GF-D8 (cell line): ENCODE measurements at places on chromosomes 13 and 19.

DNA sequence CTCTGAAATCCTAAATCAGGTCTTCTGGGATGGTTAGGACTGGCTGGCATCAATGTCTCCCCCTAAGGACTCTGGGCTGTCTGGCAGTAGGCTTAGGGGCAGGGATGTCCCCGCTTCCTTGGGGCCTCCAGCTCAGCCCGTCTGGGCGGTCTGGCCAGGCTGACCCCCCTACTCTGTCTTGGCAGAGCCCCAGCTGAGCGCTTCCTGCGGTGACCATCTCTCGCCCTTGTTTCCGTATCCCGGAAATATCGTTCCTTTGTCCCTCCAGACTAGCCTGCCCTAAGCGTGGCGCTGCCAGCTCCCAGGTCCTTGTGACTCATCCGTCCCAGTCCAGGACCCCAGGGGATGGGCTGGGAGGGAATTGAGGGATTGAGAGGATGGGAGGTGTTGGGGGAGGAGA, 11.3 kb downstream of the GTPBP3 start:
- no peak for DNase-seq

- no peak for DNase-seq
Measured at GRCh38 chr13:51834581-51835171, 10.3 kb downstream of the TMEM272 start.

GRCh38 chr19:33255781-33256180, 30.1 kb upstream of the SLC7A10 start:
- no peak for DNase-seq

GRCh38 chr19:4847190-4847973, 15.9 kb upstream of the TICAM1 start:
- no peak for DNase-seq

GRCh38 chr13:113506025-113506685, 15.6 kb upstream of the DCUN1D2 start:
- DNase-seq: peak; percentile 50

- no peak for DNase-seq
Measured at GRCh38 chr19:49639401-49640112, 386 bp downstream of the RRAS start.

GRCh38 chr13:41701676-41702075, 244.3 kb downstream of the RGCC start:
- DNase-seq: no peak

DNA sequence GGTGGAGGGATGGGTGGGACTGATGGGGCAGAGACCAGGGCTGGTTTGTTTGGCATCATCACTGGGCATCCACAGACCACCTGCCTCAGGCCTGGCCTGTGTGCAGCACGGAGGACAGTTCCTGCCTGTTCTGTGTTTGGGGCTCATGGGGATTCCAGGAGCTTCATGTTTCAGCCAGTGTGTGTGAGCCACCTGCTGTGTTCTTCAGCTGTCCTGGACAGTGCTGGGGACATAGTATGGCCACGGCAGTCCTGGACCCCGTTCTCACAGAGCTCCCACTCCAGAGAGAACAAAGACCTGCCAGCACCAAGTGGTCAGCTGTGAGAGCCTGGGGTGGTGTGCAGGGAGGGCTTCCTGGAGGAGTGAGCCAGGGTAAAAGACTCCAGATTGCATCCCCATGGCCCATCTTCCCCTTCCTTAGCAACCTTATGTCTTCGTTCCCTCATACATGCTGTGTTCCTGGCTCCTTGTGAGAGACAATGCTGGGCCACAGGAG, 2.0 kb upstream of the CCDC97 start:
- DNase-seq: no peak

DNA sequence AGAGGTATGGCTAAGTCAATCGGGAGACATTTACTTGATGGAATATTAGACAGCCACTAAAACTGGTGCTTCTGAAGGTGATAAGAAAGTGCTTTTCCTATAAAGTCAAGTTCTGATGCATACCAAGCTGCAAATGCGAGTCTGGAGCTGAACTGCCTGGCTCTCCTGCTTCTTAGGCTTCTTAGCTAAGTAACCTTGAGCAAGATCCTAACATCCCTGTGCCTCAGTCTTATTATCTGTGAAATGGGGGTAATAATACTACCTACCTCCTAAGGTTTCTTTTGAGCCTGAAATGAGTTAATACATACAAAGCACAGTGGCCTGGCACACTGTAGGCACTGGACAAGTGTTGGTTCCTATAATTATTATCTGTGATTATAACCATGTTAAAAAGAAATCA, 64.5 kb downstream of the ZIC5 start:
- no peak for DNase-seq

GRCh38 chr13:32585550-32586079, 637 bp upstream of the PDS5B start:
- DNase-seq: peak; percentile 22

- no peak for DNase-seq
Measured at GRCh38 chr19:39254531-39255345, 6.1 kb upstream of the IFNL4 start.

DNA sequence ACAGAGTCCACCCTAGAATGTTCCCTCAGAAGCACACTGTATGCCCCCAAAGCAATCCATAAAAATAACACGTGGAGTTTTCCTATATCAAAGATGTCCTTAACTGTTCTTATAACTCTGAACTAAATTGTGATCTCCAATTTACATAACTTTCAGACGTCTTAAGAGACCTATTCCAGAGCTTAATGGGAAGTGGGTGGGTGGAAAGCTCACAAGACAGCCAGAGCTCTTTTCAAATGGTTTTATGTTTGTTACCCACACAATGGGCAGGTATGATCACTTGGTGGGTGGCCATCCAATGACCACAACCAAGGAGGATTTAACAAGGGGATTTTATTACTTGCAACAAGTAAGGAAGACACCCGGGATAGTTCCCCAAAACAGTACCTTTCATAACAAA, 81.7 kb downstream of the LRRC63 start:
- DNase-seq: no peak
